ENCODE measurements at places on chromosomes 1 and 21.

- DNase-seq: no peak
- peaks cover 11% of the 10 kb centered on the region for H3K4me1 ChIP-seq
- H3K4me3 ChIP-seq: no peak overlapping the region
- H3K36me3 ChIP-seq: peaks cover 3% of the 10 kb centered on the region
- no peaks in the 10 kb centered on the region for H3K27me3 ChIP-seq
Measured at GRCh38 chr1:3852091-3852490, 4.9 kb downstream of the CEP104 start.

DNA sequence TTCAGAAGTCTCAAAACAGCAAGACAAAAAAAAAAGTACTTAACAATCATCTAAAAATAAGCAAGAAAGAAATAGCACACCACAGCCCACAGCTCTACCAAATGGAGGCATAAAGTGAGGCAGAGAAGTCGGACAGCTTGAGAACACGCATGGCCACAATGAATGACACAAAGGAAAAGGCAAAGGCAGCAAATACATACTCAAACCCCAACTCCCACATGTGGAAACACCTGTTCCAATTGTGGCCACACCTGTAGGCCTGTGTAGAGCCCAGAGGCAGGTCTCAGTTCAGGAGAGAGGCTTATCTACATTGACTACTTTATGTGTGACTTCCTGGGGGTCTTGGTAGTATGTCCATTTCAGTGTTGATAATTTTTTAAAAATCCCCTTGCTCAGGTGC is 543.5 kb downstream of the LMO4 start:
- H3K27ac ChIP-seq: no peak overlapping the region
- DNase-seq: no peak
- peaks cover 4% of the 10 kb centered on the region for H3K4me1 ChIP-seq
- no peaks in the 10 kb centered on the region for H3K36me3 ChIP-seq
- H3K4me3 ChIP-seq: no peak overlapping the region
- no peaks in the 10 kb centered on the region for H3K27me3 ChIP-seq

DNA sequence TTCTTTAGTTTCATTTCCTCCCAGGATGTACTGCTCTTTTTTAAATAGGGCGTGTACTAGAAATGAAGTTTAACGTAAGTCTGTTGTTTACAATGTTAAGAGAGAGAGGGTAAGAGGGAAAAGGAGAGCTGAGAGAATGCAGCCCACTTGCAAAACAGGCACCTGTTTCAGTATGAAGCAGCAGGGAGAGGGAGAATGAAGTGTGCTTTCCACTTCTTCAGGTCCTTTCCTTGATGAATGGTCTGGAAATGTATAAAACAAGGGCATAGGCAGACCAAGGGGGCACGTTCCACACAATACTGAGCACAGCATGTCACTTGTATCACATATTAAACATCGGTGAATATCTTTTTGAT is 2.0 kb downstream of the KCNA3 start:
- no peaks in the 10 kb centered on the region for H3K27me3 ChIP-seq
- peak overlapping the region; percentile 100 for H3K4me3 ChIP-seq
- no peak overlapping the region for H3K27ac ChIP-seq
- DNase-seq: no peak
- peaks cover 11% of the 10 kb centered on the region for H3K36me3 ChIP-seq

DNA sequence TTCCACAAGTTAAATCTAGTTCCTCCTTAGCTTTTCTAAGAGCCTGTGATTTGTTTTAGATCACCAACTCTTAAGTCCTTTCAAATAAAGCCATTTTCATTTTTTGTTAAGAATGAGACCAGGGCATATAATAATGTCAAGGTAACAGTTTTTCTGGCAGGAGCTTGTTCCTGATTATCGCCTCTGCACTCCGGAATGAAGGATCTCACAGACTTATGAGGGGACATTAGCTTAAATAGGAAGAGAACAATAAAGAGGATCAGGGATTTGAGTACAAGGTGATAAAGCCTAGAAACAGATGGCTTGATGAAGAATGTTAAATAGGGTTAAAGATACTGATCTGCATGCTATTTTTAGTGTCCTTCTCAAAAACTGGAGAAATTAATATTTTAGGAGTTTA is 13.6 kb upstream of the OTUD7B start:
- no peaks in the 10 kb centered on the region for H3K36me3 ChIP-seq
- peaks cover 19% of the 10 kb centered on the region for H3K27me3 ChIP-seq
- no peak overlapping the region for H3K4me3 ChIP-seq
- DNase-seq: no peak
- H3K4me1 ChIP-seq: peaks cover 5% of the 10 kb centered on the region
- H3K27ac ChIP-seq: no peak overlapping the region

- H3K4me3 ChIP-seq: no peak overlapping the region
- H3K27ac ChIP-seq: no peak overlapping the region
- no peaks in the 10 kb centered on the region for H3K36me3 ChIP-seq
Measured at GRCh38 chr1:85196358-85196757, 4.5 kb downstream of the SYDE2 start.

GRCh38 chr1:63892632-63893395 is 119.0 kb downstream of the ROR1 start:
- no peak overlapping the region for H3K4me3 ChIP-seq
- no peaks in the 10 kb centered on the region for H3K36me3 ChIP-seq
- H3K4me1 ChIP-seq: no peaks in the 10 kb centered on the region
- H3K27me3 ChIP-seq: peaks cover 42% of the 10 kb centered on the region
- H3K27ac ChIP-seq: no peak overlapping the region
- no peak for DNase-seq
